NCI-H510A (cell line): ENCODE measurements at places on chromosomes 5 and 9.

GRCh38 chr5:160685695-160686094 lies 166.3 kb downstream of the ATP10B start:
- no peak for DNase-seq

GRCh38 chr5:52746539-52746938 lies 41.2 kb upstream of the ITGA1 start:
- no peak for DNase-seq

- DNase-seq: no peak
Measured at GRCh38 chr5:124859556-124860290, 113.3 kb upstream of the ZNF608 start.

GRCh38 chr5:143576711-143577484 lies 173.4 kb upstream of the NR3C1 start:
- DNase-seq: no peak

DNA sequence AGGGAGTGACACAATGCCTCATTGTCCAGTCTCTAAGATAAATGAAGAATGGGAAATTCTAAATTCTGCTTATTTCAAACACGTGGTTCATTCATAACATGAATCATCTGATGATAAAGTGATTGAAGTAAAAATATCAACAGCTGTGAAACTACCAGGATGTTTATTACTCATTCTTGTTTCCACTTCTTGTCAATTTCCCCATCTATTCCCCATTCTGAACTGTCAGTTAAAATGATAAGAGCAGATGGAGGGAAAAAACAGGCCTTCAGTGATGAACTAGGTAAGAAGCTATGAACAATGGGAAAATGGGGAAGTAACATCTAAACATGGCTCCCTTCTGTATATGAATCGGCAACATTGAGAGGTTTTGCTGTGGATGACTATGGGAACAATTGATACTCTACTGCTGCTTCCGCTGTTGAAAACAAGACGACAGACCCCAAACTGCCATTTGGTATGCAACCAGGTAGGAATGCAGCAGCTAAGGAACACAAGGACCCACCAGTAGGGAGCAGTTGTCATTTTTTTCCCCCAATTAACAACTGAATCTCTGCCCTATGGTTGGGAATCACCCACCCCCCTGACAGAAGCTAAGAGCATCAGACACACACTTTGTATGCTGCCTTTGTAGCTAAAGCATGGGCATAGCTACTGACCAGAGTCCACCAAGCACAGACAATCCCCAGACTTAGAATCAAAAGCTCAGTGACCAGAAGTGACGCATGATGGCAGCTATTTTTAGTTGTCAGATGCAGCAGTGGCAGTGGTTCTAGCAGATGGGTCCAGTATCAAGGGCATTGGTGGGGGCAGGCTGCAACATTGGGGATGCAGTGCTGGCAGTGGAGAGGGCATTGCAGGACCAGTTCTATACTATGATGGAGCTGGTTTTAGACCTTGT lies 52.9 kb upstream of the ZNF366 start:
- DNase-seq: no peak

DNA sequence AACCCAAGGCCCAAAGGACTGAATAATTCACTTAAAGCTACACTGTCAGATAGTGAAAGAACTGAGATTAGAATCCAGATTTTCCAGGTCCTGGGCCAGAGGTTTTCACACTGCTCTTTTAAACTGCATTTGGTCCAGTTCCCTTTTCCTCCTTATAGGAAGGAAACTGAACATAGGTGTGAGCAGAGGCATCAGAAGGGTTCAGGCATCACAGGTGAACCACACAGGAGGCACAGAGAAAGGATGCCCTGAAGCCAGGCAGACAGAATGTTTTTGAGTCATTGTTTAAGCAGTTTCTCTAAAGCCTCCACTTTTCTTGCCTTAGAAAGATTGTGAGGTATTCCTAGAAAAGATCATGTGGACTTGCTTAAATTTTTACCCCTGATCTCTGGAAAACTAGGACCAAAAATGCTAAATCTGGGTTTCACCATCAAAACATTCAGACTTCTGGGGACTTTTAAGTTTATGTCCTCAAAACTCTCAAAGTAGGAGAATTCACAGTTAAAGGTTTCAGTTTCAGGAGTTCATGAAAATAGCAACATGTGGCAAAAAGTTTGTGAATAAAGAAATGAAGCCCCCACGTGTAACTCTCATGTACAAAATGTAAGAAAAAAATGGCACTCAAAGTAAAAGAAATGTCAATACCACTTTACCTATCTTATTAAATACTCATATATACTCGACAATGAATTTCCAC lies 386.1 kb downstream of the NTRK2 start:
- no peak for DNase-seq

DNA sequence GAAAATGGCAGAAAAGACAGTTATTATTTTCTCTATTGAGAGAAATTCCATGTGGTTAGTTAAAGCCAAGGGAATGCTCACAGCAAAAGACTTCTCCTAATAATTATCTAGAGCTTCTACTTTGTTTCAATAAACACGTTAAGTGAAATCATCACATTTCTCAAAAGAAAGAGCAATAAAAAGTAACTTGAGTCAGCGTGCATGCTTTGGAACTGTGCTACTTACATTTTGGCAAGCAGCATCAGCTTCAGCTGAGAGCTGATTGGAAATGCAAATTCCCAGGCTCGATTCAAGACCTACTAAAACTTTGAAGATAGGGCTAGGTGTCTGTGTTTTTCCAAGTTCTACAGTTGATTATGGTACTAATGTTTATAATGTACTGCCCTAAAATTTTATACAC lies 132.1 kb downstream of the CDH18 start:
- no peak for DNase-seq

GRCh38 chr5:173782671-173783101 lies 105.5 kb upstream of the CPEB4 start:
- no peak for DNase-seq

GRCh38 chr9:86052556-86053468 lies 46.5 kb downstream of the GOLM1 start:
- DNase-seq: no peak

GRCh38 chr9:88786291-88787079 lies 204.8 kb upstream of the S1PR3 start:
- no peak for DNase-seq

GRCh38 chr5:156591631-156592030 lies 258.5 kb upstream of the PPP1R2B start:
- DNase-seq: no peak

DNA sequence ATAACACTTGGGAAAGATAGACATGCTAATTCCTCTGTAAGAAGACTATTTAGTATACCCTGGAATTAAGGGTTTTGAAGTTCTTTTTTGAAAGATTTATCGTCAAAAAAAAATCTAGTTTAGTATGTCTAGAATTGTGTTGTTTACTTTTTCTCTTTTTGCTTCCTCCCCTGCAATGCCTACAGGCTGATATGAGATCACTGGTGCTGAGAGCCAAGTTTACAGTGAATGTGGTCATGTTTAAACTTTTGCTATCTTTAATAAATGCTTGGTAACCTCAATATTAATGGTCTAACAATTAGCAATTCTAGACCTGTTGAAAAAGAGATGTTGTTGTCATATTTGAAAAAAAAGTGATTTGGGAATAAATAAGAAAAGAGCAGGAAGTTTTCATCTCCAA lies 86.1 kb downstream of the CWC27 start:
- DNase-seq: no peak

- DNase-seq: no peak
Measured at GRCh38 chr5:56328753-56329560, 95.8 kb upstream of the ANKRD55 start.

DNA sequence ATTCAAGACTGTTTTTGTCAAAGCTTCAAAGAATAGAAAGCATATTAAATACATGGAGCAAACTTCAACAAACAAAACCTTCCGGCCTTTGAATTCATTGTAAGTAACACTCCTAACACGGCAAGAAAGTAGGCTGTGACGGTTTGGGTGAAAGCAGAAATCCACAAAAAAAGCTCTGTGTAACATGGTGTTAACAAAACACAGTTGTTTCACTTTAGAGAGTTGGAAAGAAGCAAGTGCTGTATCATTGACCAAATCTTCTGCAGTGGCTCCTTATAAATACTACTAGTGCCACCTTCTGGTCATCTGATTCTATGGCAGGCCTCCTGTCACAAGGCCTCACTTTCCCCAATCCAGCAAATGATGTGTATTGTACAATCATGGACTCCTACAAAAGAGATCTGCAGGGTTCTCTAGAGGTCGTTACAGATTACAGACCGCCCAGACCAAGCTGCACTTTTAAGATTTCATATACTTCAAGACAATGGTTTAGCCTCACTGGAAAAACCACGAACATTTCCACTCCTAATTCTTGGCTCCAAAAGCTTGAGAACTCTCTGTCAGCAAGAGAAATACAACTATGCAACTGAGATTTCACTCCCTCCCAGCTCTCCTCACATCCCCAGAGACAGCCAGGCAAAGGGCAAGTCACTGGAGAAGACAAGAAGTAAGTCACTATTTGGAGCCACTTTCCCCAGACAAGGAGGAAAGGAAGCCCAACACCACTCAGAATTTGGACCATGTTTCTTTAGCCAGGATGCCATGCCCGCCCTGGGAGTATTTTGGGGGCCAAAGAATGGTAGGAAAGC lies 196.2 kb downstream of the DTWD2 start:
- no peak for DNase-seq

GRCh38 chr5:102922799-102923477 lies 167.8 kb downstream of the PAM start:
- no peak for DNase-seq

- no peak for DNase-seq
Measured at GRCh38 chr9:80020530-80020929, 448.8 kb downstream of the TLE4 start.

GRCh38 chr9:16267281-16268066 lies 603.0 kb downstream of the BNC2 start:
- DNase-seq: no peak

DNA sequence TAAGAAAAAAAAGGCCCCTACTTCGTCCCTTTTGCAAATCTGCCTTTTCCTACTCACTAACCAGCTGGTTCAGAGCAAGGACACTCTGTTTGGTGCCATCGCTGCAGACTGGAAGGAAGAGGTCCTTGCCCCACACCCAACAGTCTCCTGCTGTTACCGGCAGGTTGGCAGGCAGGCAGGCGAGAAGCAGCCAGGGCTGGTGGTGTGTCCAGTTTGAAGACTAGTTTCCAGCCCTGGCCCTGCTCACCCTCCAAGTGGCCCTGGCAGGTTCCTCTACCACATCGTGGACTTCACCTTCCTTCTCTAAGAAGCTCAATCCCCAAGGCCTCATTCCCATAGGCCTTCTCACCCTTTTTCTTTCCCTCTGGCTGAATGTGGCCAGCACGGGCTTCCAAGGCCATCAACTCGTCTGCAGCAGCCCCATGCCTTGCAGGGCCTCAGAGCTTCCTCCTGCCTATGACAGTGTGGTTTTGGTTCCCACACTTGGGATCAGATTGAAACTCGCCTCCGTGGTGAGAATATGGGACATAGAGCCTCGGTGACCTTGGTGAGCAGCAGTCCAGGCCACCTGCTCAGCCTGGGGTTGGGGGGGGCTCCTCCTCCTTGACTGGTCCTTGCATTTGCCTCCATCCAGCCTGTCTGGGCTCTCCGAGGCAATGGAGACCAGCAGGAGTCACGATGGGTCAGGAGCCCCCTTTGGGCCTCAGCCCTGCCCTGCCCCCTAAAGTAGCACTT lies 22.9 kb downstream of the TGFBI start:
- DNase-seq: no peak

GRCh38 chr5:178236679-178237078 lies 4.1 kb upstream of the PHYKPL start:
- DNase-seq: no peak

GRCh38 chr5:151257731-151258181 lies 4.8 kb downstream of the GM2A start:
- no peak for DNase-seq

DNA sequence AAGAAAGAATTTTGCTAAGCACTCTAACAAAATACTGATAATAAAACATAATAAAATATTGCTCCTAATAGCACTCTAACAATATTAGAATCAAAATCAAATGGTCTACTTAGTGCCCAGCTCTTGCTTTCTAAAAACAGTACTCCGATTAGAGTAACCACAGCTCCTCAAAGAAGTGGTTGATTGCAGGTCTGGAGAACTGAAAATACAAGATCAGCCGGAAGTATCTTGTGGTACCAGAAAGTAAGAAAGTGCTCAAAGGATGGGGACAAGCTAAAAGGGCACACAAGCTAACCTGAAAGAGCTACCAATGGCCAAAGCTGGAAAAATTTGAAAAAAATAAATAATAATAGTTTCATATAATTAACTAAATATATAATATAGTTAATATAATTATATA lies 119.2 kb downstream of the CWC27 start:
- DNase-seq: no peak

DNA sequence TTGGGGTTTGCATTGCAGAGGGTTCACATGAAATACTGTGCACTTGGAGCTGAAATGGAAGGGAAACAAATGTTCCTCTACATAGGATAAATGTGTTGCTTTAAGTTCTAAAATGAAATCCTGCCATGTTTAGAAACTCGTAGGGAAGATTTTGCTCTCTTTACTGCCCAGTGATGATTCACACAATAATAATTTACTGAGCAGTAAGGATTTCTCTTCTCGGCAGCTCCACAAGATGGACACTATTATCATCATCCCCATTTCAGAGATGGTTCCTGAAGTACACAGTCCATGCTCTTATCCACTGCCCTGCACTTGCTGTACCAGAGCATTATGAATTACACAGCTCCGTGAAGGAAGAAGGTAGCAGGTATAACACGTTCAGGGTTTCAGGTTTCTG lies 4.1 kb downstream of the HACD4 start:
- DNase-seq: no peak

GRCh38 chr9:133421615-133422542 lies at the start of gene ADAMTS13:
TSS of gene ADAMTS13 (plus strand) at chr9:133422367. CDS start at chr9:133422444, 77 bp downstream.
- DNase-seq: no peak

GRCh38 chr5:112681481-112681908 lies 56.2 kb upstream of the APC start:
- no peak for DNase-seq

DNA sequence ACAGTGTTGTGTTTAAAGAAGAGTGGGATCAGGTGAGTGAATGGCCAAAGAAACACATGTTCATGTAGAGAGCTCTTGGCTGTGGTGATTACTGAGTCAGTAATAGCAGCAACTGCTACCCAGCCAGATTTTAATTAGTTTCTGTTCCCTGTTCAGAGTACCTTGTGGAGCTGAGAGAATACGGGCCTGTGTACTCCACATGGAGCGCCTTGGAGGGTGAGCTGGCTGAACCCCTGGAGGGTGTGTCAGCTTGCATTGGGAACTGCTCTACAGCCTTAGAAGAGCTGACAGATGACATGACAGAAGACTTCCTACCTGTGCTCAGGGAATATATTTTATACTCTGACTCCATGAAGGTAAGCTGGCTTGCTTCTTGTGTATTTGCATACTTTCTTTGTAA lies 52.3 kb downstream of the SLC46A2 start:
- no peak for DNase-seq

DNA sequence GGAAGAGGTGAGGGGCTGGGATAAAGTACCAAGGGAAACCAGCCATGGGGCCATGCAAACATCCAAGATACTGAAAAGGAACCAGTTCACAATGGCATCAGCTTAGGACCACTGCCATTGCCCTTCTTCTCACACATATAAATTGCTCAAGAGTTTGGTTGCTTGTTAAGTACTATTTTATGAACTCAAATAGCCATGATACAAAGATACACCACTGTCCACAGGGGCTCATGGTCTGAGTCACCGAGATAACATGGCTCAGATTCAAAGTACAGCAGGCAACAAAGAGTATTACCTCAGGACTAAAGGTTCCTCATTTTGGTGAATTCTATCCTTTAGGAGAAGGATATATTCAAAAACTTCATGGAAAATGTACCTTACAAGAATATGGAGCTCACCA lies 55.6 kb downstream of the FANCC start:
- no peak for DNase-seq
